ENCODE measurements at places on chromosomes 16 and 17.

DNA sequence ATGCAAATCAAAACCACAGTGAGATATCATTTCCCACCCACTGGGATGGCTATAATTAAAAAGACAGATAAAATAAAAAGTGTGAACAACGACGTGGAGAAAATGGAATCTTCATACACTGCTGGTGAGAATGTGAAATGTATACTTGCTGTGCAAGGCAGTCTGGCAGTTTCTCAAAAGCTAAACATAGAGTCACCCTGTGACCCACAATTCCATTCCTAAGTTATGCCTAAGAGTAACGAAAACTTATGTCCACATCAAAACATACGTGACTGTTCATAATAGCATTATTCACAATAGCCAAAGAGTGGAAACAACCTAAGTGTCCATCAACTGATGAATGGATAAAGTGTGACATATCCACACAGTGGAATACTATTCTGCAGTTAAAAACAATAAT, 38.1 kb upstream of the VPS4A start:
- no peak for DNase-seq

DNA sequence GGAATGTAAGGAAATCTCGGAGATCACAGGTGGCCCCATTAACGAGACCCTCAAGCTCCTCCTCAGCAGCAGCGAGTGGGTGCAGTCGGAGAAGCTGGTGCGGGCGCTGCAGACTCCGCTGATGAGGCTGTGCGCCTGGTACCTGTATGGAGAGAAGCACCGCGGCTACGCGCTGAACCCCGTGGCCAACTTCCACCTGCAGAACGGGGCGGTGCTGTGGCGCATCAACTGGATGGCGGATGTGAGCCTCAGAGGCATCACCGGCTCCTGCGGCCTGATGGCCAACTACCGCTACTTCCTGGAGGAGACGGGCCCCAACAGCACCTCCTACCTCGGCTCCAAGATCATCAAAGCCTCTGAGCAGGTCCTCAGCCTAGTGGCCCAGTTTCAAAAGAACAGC, 16.2 kb downstream of the MLYCD start:
- DNase-seq = no peak

GRCh38 chr17:77790143-77790829, 168.2 kb upstream of the TNRC6C start:
- no peak for DNase-seq

DNA sequence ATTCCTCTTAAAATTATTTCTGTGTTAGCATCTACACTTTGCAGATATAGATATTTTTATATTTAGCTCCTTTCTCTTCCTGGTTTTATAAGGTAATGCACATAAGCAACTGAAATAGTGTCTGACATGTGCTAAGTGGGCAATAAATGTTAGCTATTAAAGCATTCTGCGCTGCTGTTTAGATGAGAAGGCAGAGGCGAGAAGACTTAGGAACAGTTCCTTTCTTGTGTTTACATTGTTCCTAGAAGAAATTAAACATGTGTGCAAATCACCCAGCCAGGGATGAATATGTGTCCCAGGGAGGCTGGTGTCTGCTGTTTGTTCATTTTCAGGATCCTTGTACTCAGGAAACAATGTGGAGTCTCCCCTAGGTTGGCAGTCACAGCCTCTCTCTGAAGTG, 292.3 kb downstream of the PMP22 start:
- DNase-seq = no peak

DNA sequence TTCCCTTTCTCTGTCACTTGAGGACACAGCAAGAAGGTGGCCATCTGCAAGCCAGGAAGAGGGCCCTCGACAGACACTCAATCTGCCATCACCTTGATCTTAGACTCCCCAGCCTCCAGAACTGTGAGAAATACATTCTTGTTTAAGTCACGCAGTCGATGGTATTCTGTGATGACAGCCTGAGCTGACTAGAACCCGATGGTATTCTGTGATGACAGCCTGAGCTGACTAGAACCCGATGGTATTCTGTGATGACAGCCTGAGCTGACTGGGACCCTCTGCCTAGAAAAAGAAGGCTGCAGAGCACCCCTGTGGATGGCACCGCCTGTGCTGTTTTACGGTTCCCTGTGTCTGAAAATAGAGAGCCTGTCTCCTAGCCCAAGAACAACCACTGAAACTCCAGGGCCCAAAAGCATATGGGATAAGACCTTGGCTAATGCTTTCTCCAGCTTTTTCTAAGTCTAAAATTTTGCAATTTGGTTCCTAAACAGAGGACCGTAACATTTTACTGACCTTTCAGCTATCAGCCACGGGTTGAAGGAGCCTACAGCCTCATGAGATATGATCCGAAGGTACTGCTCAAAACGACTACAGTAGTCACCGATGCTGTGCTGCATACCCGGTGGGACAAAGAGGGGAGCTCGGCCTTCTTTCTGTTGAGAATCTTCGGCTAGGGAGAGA, 33.1 kb upstream of the PITPNM3 start:
- no peak for DNase-seq

- no peak for DNase-seq
Measured at GRCh38 chr17:55778389-55779118, 27.7 kb downstream of the PCTP start.
